ENCODE measurements at places on chromosomes 2 and 18.

DNA sequence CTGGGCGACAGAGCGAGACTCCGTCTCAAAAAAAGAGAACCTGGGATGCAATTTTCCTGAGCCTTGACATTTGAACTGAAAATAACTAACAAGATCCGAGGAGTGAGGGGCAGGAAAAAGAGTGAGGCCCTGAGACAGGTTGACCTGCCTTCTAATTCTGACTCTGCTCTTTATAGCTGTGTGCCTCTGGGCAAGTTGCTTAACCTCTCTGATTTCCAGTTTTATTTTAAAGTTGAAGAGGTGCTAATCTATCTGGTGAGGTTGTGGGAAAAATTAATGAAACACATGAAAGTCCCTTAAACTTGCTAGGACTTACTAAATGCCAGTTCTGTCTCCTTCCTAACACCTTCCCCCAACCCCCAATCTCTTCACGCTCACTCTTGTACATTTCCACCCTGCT lies 108.4 kb upstream of the MGAT5 start:
- DNase-seq, result no peak

- no peak for DNase-seq
These were observed 484 bp downstream of the ABCB6 start for GRCh38 chr2:219218217-219218731.

DNA sequence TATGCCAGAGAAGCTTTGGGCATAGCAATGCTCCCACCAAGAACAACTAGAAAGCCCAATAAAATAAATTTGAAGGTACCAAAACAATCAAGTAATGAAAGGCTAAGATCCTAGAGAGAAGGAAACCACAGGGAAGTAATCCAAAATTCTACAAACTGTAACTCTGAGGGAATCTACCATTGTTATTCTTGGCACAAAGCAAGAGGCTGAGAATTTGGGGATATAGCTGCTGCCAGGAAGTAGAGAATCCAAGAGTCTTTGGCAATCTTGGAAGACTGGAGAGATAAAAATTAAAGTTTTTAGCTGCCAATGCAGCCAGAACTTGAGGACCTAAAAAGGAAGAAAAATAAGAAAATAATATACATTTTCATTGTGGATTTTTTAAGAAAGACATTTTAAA lies 68.5 kb downstream of the PIGN start:
- no peak for DNase-seq

- DNase-seq, result no peak
These were observed 218.9 kb upstream of the COPS8 start for GRCh38 chr2:236866542-236867340.

DNA sequence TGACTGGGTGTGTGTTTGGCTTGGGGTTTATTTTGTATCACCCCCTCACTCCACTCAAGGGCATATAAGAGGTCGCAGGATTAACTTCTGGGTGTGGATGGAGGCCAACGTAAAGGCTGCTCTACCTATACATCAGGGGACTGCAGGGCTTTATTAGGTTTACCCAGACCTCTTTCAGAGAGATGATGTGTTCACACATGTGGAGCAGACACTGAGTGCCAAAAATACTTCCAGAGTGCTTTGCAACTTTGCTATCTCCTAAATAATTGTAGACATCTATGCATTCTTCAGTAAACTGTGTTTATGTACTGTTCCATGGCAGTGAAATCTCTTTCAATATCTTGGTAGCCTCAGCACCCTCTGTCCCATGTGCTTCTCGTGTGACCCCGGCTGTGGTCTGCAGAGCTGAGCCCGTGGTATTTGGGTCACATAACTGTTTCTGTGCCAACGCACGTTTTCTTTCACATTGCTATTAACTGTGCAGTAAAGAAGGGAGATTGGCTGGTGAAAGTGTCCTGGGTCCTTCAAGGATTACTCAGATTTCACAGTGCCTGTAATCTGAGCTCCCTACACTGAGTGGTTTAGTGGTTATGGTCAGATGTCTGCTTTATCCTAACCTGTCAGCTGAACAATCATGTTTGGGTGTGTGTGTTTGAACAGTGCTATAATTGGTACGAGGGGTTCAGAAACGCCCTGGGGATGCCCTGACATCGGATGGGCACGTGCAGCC lies 208.1 kb downstream of the VAPA start:
- no peak for DNase-seq

- no peak for DNase-seq
These were observed 78.4 kb upstream of the ZSWIM2 start for GRCh38 chr2:186927185-186927866.

DNA sequence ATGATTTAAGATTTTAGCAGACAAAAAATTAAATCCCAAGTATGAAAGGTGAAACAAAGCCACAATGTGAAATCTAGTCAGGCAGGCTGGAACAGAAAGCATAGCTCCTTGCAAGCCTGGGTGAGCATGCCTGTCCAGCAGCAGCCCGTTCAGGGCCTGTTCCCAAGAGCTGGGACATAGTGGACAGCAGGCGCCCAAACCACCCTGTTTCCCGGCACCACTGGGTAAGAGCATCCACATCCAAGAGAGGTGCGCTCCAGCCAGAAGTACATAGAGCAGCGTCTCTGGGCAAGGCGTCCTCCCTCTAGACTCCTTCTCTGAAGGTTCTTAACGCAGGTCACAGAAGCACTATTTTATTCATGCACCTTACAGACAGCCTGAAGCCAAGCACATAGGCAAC lies 80.8 kb downstream of the DNER start:
- DNase-seq, result no peak

GRCh38 chr2:188693111-188693510 lies 281.1 kb upstream of the COL3A1 start:
- DNase-seq, result no peak

- no peak for DNase-seq
These were observed 31.6 kb downstream of the NDUFS1 start for GRCh38 chr2:206127656-206128055.

DNA sequence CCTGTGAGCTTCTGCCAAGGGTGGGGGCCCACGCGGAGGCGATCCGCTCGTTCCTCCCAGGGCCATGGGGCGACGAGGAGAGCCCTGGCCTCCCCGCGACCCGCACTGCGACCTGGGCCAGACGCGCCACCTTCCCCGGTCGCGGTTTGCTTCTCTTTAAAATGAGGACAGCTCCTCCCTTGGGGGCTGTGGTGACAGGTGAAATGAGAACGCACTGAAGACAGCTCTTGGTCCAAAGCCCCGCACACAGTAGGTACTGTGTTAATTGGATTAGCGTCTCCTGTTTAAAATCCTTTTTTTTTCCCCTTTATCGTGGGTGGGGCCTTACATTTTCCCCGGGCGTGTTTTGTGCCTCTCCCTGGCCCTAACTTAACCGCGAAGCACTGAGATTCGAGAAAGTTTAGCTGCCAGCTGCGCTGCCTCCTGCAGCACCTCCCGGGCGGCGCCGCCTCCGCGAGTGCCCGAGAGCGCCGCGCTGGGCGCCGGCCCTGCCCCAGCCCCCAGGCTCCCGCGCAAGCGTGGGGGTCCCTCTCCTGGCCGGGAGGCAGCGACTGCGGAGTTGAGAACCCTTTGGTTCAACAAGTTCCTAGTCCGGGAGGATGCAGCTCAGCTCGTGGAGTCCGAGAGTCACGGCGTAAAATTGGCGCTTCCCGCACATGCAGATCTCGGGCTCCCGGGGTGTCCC lies 1.1 kb downstream of the HPCAL1 start:
- peak; percentile 78 for DNase-seq

DNA sequence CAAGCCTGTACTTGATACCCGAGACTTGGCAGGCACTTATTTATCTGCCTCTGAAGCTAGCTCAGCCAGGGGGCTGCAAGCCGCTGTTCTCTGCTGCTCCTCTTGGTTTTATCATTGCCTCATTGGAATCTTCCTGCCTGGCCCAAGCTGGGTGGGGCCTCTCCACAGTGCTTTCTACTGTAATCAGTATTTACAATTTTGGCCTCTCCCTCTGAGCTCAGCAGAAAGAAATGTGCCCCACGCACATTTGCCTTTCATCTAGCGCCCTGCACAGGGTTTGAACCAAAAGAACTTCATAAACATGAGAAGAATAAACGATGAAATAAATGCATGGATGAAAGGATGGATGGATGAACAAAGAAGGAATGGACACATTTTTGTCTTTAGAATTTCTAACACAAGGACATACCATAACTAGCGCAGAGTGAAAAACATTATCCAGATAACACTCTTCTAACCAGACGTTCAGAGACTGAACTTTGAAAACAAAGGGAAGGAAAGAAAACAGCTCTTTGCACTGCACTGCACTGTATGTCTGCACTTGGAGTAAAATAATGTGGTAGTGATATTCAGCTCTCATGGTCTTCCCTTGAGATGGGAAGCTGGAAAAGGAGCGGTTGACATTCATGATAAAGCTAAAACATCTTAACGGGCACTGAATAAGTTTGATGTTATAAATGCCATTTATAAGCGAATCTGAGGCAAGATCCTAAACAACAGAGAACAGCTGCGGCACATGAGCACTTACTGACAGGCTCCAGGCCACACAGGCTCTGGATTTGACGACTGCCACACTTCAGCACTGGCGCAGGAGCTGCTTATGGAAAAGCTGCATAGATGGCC lies 86.8 kb upstream of the SP3 start:
- DNase-seq, result peak; percentile 48

DNA sequence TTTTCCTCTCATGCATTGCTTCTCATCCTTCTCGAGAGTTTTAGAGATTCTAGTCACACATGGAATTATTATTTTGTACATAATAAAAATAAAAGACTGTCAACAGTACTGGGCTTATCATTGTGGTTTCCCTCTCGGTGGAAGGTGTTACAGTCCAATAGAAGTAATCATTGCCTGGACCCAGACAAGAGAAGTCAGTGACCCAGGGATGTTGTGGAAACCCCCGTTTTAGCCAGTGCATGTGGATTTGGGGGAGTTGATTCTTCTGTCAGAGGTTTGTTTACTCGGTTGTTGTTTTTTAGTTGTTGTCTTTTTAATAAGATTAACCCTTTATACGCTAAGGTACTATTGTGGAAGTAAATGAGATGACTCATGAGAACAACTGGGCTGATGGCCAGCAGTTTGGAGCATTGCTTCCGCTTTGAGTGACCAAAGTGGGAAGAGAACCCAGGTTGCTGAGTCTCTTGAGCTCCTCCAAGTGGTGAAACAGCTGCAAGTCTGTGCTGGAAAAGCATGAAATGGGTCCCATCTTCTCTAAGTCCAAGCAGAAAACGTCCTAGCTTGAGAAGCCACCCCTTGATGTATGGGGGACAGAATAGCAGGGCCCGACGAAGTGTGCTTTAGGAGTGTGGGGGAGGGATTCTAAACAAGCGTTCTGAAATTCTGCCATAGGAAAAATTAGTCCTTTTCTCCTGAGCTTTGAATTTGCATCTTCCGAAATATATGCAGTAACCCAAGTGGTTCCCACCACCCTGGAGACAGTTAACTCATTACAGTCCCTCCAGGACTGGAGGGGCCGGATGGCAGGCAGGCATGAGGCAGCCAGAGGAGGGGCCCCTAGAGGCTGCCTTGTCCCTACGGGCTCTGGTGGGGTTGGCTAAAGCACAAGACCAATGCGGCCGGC lies 61.8 kb upstream of the GPR45 start:
- peak; percentile 9 for DNase-seq

- peak; percentile 78 for DNase-seq
These were observed 282.7 kb downstream of the DLGAP1 start for GRCh38 chr18:4172196-4173100.

DNA sequence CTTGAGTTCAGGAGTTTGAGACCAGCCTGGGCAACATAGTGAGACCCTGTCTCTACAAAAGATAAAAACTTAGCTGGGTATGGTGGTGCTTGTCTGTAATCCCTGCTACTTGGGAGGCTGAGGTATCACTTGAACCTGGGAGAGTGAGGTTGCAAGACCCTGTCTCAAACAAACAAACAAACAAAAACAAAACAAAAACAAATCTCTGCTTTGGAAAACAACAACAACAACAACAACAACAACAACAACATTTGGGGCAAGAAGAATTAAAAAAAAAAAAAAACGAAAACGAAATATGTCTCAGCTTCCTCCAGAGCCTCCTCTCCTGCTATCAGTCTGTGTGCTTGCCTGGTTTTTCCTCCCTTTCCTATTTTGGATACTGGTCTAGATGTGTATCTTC lies 16.9 kb downstream of the SLC4A1AP start:
- DNase-seq, result no peak

- DNase-seq, result no peak
These were observed 127.3 kb downstream of the FAM210A start for GRCh38 chr18:13599031-13599430.

GRCh38 chr2:121491518-121491917 lies 39.2 kb upstream of the RNU4ATAC start:
- no peak for DNase-seq

- DNase-seq, result no peak
These were observed 11.0 kb upstream of the NCKAP5 start for GRCh38 chr2:133579274-133579673.

DNA sequence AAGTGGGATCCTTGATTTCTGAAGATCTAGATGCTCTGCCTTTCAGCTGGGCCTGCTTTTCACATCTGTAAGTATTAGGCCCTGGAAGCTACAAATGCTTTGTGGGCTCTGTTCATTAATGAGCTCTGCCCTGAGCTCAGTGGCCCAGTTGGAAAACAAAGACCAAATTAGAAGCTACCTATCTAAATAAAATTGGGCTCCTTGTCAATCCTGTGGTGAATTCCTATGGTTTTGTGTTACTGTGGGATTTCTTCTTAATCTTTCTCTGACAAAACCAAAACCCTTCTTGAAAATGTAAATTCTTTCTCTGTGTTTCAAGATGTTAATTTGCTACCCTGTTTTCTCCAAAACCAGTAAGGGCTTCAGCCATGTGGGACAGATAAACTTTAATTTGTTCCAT lies 219.0 kb upstream of the HS6ST1 start:
- no peak for DNase-seq

DNA sequence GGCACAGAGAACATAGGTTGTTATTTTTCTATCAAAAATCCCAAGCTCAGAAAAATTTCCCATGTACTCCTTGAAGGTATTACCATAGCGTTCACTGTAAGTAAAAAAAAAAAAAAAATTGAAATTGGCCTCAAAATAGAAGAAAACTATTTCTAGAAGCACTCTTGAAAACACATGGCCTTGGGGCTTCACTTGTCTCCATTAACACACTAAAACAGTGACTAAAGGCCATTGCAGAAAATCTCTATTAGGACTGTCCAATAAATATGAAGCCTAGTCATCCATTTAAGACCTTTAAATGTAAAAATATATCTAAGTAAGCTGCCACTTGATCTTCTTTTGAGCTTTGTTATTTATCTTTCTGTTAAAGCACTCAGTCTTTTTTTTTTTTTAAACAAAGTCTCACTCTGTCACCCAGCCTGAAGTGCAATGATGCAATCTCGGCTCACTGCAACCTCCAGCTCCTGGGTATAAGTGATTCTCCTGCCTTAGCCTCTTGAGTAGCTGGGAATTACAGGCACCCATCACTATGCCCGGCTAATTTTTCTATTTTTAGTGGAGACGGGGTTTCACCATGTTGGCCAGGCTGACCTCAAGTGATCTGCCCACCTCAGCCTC lies 35.8 kb downstream of the CCDC68 start:
- no peak for DNase-seq

DNA sequence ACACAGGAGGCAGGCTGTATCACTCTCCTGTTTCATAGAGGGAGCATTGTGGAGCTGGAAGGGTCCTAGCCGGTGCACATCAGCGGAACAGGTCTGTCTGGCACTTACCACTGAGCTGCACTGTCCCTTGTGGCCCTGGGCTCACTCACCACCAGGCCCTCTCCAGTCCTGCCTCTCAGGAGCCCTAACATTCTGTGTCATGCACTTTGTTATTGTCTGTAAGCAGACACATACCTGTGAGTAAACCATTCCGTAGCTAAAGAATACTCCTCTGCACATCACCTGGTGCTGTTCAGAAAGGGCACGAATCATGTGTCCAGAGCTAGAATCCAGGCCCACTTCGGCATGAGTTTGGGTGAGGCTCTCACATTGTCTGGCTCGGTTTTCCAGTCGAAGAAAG lies 93.6 kb downstream of the CRIM1 start:
- DNase-seq, result no peak

GRCh38 chr2:29317077-29317517 lies 201.9 kb downstream of the CLIP4 start:
- no peak for DNase-seq
